Stimulated activated CD8-positive, alpha-beta memory T cell treated with anti-CD3 and anti-CD28 coated beads, Interleukin-7, amount 100 ng/mL, for 24 hours (primary cell): ENCODE measurements at places on chromosomes 16 and 17.
A peak's percentile ranks its signal among the peaks of the same experiment; 100 is the strongest.

- DNase-seq: no peak
Observed at GRCh38 chr16:67763066-67763465, 43.3 kb downstream of the RANBP10 start.

DNA sequence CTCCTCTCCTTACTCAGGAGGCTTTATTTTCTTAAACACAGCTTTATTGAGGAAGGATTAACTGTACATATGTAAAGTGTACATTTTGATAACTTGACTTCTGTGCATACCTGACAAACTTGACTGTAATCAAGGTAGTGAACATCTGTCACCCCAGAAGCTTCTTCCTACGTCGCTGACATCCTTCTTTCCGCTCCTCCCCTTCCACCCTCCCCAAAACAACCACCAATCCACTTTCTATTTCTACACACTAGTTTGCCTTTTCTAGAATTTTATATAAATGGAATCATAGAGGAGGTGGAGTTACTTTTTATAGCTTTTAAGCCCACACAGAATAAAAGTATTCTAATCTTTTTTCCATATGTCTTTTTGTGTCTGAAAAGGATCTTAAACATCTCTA is 225.2 kb upstream of the RBFOX1 start:
- no peak for DNase-seq

- DNase-seq: no peak
Observed at GRCh38 chr17:36675250-36675649, 73.9 kb downstream of the MRM1 start.

DNA sequence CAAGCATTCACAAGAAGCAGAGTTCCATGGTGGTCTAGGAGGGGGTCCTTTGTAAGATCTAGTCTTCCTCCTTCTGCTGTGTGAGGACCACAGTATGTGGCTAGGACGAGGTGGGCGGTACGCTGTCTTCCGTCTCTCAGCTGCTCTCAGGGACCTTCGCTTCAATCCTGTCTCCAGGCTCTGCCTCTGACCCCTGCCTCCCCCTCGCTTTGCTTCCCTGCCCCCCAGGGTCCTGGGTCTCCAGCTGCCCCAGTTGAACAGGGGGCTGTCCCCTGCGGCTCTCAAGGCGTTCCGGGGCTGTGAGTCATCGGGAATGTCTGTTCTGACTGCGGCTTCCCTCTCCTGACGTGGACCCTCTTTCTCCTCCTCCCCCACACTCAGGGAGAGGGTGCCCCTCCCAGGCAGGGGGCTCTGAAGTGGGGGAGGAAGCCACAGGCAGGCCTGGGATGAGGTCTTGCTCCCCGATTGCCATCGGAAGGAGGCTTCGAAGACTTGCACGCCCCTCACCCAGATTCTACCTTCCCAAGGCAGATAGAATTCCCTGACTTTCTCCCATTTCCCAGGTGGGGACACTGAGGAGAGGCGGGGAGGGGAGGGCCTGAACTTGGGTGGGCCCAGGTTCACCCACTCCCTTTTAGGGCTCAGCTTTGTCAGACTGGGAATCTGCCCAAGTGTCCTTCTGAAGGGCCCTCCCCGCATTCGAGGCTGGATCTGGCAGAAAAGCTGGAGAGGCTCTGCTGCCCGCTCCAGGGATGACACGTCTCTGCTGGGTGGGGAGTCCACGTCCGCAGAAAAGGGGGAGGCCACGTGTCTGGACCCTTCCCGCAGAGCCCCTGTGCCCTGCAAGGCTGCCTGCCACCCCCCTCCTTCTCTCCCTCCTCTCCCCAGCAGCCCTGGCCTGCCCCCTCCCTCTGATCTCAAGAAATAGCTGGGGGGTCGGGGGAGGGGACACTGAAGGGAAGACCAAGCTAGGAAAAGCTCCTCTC is 9.1 kb upstream of the COL1A1 start:
- no peak for DNase-seq

GRCh38 chr17:44820631-44821212 is 9.4 kb downstream of the GJC1 start:
- DNase-seq: no peak

GRCh38 chr16:30753596-30753995 is 5.4 kb downstream of the PHKG2 start:
- DNase-seq: no peak

GRCh38 chr16:58022601-58023371 is 2.8 kb upstream of the MMP15 start:
- DNase-seq: no peak

- DNase-seq: no peak
Observed at GRCh38 chr16:23232806-23233205, 50.3 kb downstream of the SCNN1G start.

DNA sequence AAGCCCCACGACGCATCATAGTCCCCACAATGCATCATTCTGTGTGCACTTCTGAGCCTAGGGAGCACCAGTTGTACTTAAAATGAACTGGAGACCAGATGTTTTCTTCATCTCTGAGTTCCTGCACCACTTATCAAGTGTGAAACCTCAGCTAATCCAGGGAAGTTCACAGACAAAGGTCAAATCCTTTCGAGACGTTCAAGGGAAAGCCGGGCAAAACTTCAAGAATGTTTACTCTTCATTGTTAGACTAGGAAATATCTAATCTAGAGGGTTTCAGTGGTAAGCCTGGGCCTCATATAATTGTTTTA is 4.6 kb upstream of the PMP22 start:
- no peak for DNase-seq

GRCh38 chr17:11292491-11292890 is 51.5 kb downstream of the SHISA6 start:
- DNase-seq: no peak

GRCh38 chr17:59037960-59038359 is 68.7 kb downstream of the TRIM37 start:
- DNase-seq: no peak

GRCh38 chr17:75481194-75482068 is 25.0 kb downstream of the TMEM94 start:
- no peak for DNase-seq

DNA sequence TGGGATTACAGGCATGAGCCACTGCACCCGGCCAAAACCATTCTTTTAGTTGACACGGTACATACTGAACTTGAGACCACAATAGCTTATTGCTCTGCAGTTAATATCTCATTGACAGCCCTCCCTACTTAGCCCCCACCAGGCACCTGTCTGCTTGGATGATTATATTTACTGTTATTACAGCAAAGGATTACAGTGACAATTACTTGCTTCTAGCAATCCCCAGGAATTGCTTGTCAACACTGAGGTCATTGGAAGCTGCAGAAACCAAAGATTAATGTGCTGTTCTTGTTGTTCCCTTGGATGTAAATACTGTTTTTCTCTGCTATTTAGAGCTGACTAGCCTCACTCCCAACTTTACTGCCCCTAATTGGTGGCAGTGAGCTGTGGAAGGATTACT is 211.2 kb downstream of the LGALS9B start:
- no peak for DNase-seq

GRCh38 chr16:83227336-83227735 is 580.4 kb upstream of the HSBP1 start:
- no peak for DNase-seq

DNA sequence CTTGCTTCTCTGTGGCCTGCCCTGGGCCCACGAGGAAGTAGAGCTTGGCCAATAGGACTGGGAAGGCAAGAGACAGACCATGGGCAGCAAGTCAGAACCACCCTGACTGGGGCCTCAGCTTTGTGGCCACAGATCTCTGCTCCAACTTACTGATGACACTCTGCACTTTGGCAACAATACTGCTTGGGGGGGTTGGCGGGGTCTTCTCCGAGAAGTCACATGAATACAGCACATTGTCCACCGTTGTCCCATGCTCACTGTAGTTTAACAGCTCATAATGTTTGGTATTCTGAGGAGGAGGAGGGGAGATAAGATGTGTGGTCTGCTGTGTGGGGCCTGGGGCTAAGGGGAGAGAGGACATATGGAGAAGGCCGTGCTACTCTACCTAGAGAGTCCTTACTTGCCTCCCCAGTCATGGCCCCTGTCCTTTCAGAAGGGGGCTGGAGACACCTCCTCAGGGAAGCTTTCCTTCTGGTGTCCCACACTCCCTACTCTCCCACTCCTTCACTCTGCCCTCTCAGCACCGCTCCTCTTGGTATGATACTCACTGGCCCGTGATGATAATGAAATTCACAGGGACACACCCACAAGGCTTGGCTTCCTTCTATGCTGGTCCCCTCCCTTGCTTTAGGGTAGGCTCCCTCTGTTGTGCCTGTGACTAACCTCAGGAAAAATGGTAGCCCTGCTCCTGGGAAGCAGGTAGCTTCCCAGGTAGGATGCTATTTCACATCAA is 4.0 kb upstream of the DHRS13 start:
- DNase-seq: no peak

- DNase-seq: no peak
Observed at GRCh38 chr16:71894229-71894920, 956 bp upstream of the IST1 start.

DNA sequence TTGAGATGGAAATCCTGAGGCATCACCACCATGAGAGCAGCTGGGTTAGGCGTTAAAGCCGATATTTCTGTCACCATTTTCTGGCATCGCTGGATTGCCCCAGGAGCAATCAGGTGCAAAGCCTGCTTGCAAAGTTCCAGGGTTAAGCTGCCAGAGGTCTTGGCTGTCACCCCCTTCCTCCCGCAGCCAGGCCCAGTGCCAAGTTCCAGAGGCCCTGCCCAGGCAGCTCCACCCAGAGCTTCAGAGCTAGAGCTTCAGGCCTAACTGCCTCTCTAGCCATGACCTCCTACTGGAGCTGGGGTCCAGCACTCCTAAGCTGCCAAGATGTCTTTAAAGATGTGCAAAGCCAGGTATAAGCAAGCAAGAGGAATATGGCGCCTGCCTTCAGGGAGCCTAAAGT is 8.8 kb upstream of the TMEM238L start:
- no peak for DNase-seq

DNA sequence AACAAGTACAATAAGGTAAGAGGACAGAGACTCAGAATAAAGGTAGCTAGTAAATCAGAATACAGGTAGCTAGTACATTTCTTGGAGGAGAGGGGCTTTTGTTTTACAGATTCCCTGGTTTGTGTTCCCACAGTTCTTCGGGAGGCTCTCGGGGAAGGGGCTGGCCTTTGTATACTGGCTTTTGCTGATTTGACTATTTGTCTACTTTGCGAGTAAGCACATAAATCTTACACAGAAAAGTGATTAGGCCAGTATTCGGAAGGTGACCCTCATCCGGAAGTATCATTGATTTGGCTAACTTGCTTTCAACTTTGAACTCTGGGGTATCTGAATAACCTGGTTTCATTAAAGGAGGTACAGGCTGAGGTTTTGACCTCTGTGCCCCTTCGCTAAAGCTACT is 21.4 kb upstream of the SNTB2 start:
- DNase-seq: no peak

GRCh38 chr16:1300664-1301476 is 8.6 kb upstream of the UBE2I start:
- peak; percentile 49 for DNase-seq
